ENCODE measurements at places on chromosomes 7 and 10.

DNA sequence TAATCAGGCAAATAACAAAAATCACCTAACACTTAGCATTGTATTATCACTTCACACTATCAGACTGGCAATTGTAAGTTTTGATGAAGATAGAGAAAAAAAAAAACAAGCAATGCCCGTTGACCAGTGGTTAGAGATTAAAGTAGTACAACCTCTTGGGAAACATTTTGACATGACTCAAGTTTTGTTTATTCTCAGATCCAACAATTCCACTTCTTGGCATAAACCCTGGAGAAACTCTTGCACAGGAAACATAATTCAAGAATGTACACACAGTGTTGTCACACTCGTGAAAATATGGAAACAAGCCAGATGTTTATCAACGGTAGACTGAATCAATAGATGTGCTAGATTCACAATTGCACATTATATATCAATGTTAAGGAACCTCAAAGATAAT, 37.2 kb downstream of the FRMD4A start:
- no peak for DNase-seq

- DNase-seq: no peak
Observed at GRCh38 chr7:80216996-80217842, 82.6 kb downstream of the GNAI1 start.

- no peak for DNase-seq
Observed at GRCh38 chr10:24385776-24386175, 176.8 kb downstream of the KIAA1217 start.

DNA sequence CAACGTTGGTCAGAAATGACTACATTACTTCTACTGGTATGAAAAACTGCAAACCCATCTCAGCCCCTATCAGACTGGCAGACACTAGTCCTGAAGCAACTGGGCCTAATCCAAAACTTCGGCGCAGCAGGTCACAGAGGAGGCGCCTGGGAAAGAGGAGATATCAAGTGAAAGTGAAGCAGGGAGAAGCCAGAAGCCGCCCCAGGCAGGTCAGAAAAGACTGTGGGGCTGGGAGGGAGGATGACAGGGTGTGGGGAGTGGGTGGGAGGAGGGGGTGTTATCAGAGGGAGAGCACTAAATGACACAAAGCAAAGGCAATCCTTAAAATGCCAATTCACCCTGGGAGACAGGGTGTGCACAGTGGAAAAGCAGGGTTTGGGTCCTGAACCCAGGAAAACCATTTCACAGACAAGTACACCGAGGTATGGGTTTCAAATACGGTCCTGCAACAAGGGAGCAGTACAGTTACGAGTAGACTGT, 731 bp downstream of the CHCHD3 start:
- DNase-seq: no peak

DNA sequence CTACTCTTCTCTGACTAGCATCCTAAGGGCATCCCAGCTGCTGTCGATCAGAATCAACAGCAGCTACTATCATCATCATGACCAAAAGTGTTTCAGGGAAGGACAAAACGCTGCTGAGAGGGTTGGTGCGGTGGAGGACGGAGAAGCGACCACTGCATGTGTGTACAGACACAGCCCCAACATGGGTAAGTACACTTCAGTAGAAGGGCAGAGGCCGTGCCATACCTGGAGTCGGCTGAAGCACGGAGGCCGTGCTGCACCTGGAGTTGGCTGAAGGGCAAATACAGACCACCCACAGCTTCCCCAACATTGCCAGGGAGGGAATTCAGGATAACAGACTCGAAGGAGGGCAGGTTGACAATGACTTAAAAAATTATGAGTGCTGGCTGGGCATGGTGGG, 67.8 kb upstream of the CYTH3 start:
- no peak for DNase-seq
